ENCODE measurements at places on chromosomes 16 and 17. TPM values are rescaled to one million over a fixed set of nuclear protein-coding genes. Genes with fewer than 3 reads are reported as not detected.

DNA sequence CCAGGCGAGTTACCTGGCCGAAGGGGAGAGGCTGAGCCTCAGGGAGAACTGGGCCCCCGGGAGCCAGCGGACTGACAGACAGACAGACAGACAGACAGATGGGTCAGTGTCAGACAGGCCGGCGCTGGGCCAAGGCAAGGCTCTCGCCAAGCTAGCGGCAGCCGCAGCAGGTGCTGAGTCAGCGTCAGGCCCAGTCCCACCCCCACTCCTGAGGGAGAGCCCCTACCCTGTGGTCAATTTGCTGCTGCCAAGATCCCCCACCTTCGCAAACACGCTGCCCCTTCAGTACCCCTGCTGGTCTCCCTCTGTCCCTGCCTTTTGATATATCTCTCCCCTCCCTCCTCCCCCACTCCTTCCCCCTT lies 1.5 kb downstream of the FGF11 start:
- DNase-seq = no peak

GRCh38 chr17:36486204-36487194 lies at the start of gene ZNHIT3:
Gene ZNHIT3 (plus strand): TSS chr17:36486681. CDS start chr17:36486700, 19 bp downstream.
- peak; percentile 96 for DNase-seq

GRCh38 chr17:65163990-65164495 lies 26.9 kb downstream of the RGS9 start:
- DNase-seq = no peak

DNA sequence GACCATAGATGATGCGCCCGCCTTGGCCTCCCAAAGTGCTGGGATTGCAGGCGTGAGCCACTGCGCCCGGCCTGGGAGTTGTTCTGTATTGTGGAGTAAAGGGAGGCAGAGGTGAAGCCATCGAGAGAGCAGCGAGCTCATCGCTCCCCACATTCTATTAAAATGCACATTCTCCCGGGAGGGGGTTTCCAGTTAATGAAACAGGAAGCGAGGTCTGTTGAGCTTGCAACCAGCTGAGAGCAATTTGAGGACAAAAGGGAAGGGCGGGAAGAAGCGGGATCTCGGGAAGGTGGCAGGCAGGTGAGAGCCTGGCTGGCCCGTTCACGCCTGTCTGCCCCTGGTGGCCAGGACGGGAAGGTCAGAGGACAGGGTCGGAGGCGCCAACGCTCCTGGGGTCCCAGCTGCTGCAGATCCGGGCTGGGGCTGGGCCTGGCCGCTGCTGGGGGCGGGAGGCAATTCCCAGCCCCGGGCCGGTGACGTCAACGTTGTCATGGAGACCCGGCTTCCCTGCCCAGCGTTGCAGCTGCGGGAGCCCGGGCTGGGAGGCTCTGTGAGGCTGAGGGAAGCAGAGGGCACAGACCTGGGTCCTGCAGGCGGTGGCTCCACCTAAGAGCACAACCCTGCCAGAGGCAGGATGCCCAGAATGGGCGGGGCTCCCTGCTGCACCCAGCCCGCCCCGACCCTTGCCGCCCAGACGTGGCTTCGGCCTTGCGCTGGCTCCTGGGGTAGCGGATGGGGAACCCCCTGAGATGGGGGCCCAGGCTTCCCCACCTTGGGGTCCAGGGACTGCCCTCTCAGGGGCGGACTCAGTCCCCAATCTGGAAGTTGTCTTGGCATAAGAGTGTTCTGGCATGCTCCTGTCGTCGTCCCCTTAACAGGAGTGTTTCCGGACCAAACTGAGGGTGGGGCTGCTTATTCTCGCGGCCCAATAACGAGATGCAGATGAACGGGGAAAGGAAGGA lies 48.7 kb upstream of the PLCG2 start:
- DNase-seq = peak; percentile 91

DNA sequence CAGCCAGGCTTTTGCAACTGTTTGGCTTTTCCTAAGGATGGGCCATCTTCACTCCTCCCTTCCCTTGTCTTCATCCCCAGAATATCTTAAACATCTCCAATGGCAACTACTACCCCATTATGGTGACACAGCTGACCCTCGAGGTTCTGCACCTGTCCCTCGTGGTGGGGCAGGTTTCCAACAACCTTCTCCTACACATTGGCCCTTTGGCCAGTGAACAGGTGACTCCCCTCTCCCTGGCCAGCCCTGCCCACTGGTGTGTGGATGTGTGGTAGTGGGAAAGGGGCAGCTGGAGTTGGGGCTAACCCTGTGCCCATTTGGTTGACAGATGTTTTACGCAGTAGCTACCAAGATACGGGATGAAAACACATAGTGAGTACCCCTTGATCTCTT lies 4.7 kb downstream of the TMEM106A start:
- DNase-seq = no peak

GRCh38 chr16:84848986-84849634 lies 29.3 kb downstream of the CRISPLD2 start:
- DNase-seq = no peak

DNA sequence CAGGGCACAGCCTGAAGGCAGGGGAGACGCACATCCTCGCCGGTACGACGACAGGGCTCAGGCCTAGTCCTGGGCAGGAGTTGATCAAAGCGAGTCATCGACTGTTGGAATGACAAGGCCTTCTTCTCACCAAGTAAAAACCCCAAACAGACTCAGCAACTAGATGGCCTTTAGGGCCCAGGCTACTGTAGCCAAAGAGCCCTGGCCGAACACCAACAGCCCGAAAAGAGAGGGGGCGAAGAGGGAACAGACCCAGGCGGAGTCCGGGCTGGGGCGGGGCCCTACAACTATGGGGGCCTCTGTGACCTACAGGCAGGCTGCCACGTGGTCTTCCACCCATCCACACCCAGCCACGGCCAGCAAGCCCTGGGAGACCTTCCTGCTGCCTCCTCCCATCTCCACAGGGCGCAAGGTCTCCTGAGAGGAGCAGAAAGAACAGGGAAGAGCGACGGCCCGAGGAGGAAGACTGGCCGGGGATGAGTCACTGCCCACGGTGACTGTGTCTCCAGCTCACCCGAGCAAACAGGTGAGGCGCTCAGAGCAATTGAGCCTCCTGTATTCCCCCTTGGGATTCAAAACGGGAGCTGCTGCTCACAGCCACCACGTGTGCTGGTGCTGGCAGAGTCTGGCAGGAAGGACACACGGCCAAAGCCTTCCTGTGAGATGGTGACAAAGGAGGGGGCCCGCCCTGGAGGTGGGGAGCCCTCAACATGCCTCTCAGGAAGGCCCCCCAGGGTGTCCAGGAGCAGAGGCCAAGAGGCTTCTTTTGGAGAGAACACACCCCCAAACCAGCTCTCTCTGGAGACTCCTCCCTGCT lies 17.7 kb downstream of the SLC16A3 start:
- DNase-seq = no peak

DNA sequence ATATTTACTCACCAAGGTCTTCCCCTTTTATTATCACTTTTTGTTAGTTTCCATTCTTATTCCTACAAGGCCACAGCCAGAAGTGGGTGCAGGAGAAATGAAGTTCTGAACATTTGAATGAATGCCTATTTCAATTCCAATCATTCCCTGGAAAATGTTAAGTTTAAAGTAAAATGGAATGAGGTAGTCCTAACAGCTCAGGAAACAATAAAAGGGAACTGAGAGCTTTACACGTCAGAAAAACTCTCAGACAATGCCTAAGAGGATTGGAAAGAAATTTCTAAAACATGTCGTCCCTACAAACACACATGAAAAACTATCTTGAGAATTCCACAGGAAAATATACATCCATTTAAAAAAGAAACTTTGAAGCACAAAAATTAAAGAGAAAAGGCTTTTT lies 238.8 kb downstream of the STX8 start:
- DNase-seq = no peak

DNA sequence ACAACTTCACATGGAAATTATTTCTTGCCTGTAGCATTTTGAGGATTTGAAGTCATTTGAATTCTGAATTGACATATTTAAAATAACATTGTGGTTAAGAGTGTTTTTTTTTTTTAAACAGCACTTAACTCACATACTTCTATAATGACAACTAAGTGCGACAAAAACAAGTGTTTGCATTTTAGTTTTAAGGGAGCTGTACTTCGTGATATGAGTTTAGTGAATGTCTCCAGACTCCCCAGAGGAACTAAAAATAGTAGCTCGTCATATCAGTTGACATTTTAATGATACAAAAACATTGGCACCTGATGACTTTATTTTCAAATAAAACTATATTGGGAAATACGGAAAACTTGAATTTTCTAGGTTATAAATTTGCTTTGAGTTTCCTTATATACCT lies 389.6 kb upstream of the MON1B start:
- no peak for DNase-seq

- DNase-seq = no peak
These were observed 161.2 kb downstream of the MRTFB start for GRCh38 chr16:14232106-14232864.

- no peak for DNase-seq
These were observed 13.2 kb downstream of the GLIS2 start for GRCh38 chr16:4328782-4329775.

GRCh38 chr17:13704333-13704732 lies 102.6 kb upstream of the HS3ST3A1 start:
- no peak for DNase-seq

GRCh38 chr17:79042421-79043190 lies 18.6 kb downstream of the C1QTNF1 start:
- peak; percentile 94 for DNase-seq

- DNase-seq = no peak
These were observed 12.5 kb upstream of the MAF start for GRCh38 chr16:79613009-79613408.

GRCh38 chr17:55062921-55063320 lies 94.4 kb downstream of the STXBP4 start:
- no peak for DNase-seq

GRCh38 chr16:84312783-84313382 lies 18.2 kb downstream of the WFDC1 start:
- no peak for DNase-seq

DNA sequence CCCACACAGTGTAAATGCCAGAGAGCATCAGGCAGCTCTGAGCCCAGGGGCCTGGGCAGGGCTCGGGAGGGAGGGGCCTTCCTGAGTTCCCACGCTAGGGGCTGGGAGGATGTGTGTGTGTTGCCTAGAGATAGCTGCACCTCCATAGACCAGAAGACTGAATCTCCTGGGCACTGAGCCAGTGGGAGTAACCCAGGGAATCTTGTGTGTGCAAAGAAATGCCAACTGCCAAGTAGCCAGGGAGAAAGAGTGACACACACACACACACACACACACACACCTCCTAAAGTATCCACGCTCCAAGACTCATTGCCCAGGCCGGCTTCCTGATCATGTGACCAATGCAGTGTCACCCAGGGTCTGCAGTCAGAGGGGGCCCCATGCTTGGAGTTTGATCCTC lies 166.2 kb upstream of the RPL38 start:
- DNase-seq = no peak

DNA sequence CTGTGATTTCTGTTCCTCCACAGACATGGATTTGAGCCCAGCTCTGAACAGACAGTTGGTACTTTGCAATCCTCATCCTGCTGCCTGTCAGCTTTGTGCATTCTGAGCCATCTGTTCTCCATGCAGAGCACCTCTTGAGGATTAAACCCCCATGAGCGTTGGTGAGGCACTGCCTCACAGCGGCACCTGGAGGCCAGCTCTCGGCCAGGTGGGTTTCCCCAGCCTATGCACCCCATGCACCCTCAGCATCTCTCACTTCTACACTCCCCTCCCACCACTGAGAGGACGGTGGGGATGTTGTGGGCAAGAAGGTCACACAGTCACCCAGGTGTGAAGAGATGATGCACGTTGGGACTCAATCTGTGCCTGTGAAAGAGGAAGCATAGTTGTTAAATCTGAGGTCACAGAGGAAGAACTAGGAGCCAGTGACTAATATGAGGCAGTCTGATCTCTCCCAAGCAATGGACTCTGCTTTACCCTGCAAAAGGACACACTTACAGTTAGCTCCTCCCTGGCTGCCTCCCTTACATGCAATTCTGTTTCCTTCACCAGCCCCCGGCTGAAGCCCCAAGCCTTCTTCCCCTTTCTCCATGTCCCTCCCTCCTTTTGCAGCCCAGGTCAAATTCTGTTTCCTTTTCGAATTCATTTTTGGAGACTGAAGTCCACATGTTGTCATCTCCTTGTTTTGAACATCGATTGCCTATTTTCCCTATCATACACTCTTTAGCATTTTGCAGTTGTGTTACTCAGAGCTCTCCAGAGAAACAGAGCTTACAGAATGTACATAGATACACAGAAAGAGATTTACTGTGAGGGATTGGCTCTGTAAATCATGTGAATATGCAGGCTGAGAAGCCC lies 58.5 kb downstream of the HS3ST3B1 start:
- no peak for DNase-seq

- DNase-seq = no peak
These were observed 28.4 kb downstream of the DNAH2 start for GRCh38 chr17:7745748-7746470.

DNA sequence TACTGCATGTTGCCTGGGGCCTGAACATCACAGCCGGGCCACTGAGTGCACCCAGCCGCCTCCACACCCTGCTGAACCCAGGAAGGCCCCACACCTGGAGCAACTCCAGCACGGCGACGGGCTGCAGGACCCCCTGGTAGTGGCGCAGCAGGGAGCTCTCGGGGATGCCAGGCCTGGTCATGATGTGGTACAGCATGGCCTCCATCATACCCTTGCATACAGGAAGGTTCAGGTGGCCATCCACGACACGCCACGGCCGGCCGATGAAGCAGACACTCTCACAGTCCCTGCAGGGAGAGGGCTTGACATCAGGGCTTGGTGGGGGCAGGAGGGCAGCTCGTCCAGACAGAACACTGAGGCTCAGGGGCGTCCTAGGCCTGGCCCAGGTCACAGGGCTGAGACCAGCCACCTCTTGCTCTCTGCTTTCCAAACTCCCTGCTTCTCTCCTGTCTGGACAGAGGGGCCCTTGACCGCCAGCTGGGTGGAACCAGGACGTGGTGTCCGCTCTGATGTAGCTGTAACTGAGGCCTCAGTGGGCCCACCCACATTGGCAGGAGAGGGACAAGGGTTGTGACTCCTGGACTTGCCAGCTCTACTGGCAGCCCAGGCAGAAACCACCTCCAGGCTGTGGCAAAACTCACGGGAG lies 60.3 kb downstream of the IL21R start:
- DNase-seq = no peak

- no peak for DNase-seq
These were observed 38.2 kb downstream of the GRB2 start for GRCh38 chr17:75367312-75367711.

DNA sequence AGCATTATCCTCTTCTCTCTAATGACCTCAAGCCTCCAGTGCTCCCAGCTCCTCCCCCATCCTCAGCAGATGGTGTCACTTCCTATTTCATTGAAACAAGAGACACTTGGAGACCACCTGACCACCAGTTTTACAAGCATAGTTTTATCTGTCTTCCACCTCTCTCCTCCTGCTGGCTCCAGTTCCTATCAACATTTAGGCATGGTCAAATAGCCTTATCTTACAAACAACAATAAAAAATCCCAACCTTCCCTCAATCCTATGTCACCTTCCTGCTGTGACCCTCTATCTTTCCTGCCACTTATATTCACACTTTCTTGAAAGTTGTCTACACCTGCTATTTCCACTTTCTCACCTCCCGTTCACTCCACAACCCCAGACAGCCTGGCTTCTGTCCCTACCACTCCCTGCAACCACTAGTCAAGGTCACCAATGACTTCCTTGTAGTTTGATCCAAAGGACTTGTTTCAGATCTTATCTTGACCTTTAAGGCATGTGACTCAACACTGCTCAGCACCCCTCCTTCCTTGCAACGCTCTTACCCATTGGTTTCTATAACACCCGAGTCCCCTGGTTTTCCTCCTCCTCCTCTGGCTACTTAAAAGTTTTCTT lies 4.3 kb upstream of the NTN1 start:
- no peak for DNase-seq

The EVI2B gene
- 3.0 TPM for polyA plus RNA-seq

The CEP20 gene
- 36.7 TPM for polyA plus RNA-seq

The CWC25 gene
- polyA plus RNA-seq = 27.3 TPM

The SEPTIN12 gene
- not detected for polyA plus RNA-seq

The USP43 gene
- polyA plus RNA-seq = 3.6 TPM

The BCO1 gene
- polyA plus RNA-seq = 0.58 TPM

The UTS2R gene
- not detected for polyA plus RNA-seq

The NCBP3 gene
- polyA plus RNA-seq = 104 TPM
